Germinal center (tissue), 1 donor: ENCODE measurements at places on chromosomes 1 and 21.
A peak's percentile ranks its signal among the peaks of the same experiment; 100 is the strongest.

DNA sequence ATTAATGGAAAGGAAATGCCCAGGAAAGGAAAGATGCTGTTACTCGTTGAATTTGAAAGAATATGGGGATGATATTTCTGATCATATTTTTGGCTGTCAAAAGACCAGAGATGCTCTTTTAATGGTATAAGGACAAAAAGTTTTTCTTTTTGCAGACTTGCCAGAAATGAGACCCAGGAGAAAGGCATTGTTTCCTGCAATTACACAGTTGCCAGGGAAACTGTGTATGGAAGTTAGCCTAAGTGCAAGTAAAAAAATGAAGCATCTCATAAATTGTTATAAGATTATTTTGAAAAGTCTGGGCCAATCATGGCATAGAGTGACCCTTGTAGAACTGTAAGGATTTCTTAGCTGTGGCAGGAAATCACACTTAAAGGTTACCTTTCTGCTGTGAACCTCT lies 155.7 kb upstream of the BEND5 start:
- DNase-seq: no peak

DNA sequence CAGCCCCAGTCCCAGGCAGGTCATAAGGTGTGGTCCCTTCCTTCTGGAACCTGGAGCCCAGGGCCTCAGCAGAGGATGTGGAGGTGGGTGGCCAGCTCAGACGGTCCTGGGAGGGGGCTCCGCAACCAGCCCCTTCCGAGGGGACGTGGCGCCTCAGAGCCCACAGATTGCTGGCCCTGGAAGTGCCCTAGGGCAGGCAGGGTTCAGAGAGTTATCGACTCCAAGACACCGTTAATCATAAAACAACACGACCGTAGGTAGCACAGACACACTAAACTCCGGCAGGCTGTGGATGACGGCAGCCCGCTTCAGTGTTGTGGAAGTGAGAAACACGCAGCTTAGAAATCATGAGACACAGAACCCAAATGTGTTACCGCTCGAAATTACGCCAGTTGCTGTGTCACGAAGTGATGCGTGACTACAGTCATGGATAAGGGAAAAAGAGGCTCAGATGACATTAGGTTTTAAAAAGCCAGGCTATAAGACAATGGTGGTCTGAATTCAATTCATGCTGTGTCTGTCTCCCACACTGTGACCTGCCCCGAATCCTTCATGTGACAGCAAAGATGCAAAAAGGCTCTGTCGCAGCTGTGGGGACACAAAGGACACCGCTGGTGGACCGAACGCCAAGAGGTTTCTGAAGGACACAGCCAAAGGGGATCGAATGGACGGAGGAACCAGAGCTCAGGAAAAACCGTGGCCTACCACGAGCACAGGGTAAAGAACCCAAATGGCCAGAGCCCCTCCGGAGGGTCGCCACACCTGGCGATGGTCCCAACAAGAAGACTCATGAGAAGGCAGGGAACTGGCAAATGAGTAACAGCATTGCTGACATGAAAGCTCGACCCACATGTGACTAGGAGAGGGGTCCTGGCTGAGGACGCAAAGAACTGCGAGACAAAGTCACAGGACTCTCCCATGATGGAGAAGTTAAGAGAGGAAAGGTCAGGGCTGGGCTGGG lies 1.7 kb upstream of the SUMO3 start:
- no peak for DNase-seq

DNA sequence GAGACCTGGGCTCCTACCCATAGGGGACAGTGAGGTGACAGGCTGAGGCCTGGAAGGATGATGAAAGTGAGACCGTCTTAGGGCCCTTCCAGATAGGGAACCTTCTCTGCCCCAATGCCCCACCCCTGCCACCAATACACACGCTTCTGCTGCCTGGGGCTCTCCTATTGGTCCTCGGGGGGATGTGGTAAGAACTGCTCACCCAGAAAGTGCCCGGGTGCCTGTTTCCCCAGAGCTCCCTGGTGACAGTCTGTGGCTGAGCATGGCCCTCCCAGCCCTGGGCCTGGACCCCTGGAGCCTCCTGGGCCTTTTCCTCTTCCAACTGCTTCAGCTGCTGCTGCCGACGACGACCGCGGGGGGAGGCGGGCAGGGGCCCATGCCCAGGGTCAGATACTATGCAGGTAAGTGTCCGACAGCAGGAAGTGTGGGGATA lies 948 bp downstream of the SEMA4A start:
- DNase-seq: peak; percentile 96

- no peak for DNase-seq
These were observed 6.7 kb downstream of the PM20D1 start for GRCh38 chr1:205843036-205843859.

DNA sequence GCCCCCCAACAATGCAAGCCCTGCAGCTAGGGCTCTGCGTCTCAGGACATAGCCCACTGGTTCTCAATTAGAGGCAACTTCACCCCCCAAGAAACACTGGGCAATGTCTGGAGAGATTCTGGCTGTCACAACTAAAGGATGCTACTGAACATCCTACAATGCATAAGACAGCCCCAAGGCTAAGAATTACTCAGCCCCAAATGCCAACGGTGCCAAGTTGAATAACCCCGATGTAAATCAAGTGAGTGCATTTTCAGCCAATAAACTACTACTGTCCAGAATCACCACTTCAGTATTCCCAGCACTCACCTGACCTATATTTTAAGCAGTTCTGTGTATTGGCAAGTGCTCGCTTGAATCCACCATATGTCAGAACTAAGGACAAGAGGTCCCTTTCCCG lies 6.9 kb downstream of the RIPK4 start:
- no peak for DNase-seq

DNA sequence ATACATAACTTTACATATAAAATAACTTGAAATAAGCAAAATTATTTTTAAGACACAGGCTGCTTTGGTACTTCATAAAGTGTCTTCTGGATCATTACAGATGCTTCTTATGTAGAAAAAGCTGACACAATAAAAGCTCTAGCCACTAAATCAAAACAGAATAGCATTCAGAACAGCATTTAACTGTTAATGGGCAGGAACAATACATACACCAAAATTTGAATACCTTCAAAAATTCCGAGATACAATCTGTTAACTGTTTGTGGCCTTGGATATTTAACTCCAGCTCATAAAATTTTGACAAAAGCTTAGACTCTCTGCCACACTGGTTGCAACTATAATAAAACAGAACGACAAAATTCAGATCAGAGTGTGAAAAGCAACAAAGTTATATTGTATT lies 31.7 kb downstream of the USP48 start:
- no peak for DNase-seq

DNA sequence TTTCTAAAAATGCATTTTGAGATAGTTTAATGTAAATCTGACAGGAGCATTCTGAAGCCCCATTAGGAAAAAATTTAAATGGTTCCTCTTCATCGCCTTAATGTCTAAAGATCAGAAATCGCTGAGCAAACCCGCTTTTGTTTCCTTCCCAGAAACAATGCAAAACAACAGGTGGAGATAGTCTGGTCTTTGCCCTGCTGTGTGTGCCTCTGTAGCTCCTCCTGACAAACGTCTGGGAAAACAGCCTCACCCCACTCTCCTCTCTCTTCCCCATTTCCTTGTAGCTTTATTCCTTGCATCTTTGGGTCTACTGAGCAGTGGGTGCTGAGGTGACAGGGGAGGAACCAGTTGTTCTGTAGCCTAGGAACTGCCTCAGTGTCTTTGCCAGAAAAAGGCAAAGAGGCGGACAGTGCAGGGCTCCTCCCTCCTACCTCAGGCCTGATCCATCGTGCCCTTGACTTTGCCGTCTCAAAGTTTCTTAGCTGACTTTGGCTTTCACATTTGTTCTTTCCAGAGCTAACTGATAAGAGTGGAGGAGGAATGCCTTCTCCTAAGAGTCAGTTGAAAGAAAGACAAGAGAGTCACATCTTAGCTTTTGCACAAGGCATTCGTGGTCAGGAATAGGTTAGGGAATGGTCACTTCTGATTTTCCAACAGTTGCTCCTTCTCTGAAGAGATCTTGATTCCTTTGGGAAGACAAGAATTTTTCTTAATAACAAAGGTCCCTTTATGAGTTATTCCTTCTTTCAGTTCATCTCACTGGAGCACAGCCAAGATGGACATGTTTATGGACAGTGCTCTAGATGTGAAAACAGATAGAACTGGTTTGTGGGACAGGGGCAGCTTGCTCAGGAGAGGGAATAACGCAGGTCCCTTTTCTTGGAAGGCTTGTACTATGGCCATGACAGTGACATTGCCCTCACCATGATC lies 24.9 kb downstream of the SYT11 start:
- no peak for DNase-seq

- DNase-seq: no peak
These were observed 78.1 kb downstream of the DESI2 start for GRCh38 chr1:244730934-244731434.
